ENCODE measurements at places on chromosomes 5 and 9.

- H3K27me3 ChIP-seq, result no peaks in the 10 kb centered on the region
- no peak overlapping the region for H3K4me3 ChIP-seq
- H3K36me3 ChIP-seq, result no peaks in the 10 kb centered on the region
- peaks cover 16% of the 10 kb centered on the region for H3K4me1 ChIP-seq
- H3K27ac ChIP-seq, result no peak overlapping the region
Observed at GRCh38 chr5:65938256-65938655, 11.9 kb downstream of the ERBIN start.

DNA sequence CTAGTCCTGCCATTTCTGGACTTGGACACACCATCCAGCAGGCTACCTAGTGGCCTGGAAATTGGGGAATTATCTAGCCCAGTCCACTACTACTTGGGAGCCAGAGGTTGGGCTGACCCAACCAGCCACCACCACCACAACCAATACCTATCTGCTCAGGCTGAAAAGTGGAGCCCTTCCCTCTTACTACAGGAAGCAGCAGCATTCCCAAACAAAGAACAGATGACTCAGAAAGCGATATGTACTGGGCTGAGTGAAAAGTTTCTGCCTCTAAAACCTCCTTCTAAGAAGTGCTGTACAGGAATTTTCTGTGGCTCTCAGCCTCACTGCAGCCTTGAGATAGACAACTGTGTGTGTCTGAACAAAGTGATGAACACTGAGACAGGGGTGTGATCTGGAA lies 279.4 kb downstream of the CDH10 start:
- no peaks in the 10 kb centered on the region for H3K27me3 ChIP-seq
- H3K27ac ChIP-seq, result no peak overlapping the region
- no peak for DNase-seq
- no peaks in the 10 kb centered on the region for H3K4me1 ChIP-seq
- H3K4me3 ChIP-seq, result no peak overlapping the region

DNA sequence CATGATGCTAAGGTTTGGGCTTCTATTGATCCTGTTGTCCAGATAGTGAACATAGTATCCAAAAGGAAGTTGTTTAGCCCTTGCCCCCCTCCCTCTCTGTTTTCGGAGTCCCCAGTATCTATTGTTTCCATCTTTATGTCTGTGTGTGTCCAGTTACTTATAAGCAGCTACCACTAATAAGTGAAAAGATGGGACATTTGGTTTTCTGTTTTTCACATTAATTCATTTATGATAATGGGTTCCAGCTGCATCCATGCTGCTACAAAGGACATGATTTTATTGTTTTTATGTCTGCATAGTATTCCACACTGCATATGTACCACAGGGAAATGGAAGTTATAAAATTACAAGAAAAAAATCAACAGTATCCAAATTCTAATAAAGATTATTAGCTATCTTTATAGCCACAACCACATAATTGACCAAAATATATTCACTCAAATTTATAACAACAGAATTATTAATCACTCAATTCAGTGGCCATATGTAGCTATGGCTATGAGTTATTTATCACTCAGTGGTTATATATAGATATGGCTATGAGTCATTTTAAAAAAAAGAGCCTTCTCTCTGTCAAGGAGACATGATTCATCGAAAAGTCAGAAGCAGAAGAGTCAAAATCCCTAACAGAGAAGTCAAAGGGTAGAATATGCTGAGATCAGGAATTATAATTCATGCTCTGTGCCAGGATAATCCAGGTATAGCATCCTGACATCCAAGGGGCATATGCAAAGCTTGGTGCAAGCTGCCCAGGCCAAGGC lies 367.5 kb downstream of the DEPDC1B start:
- no peak for DNase-seq
- no peaks in the 10 kb centered on the region for H3K36me3 ChIP-seq
- no peaks in the 10 kb centered on the region for H3K27me3 ChIP-seq

GRCh38 chr5:81188962-81189361 lies 44.2 kb upstream of the CKMT2 start:
- H3K27ac ChIP-seq, result no peak overlapping the region
- H3K27me3 ChIP-seq, result no peaks in the 10 kb centered on the region
- no peak for DNase-seq
- H3K4me1 ChIP-seq, result no peaks in the 10 kb centered on the region

DNA sequence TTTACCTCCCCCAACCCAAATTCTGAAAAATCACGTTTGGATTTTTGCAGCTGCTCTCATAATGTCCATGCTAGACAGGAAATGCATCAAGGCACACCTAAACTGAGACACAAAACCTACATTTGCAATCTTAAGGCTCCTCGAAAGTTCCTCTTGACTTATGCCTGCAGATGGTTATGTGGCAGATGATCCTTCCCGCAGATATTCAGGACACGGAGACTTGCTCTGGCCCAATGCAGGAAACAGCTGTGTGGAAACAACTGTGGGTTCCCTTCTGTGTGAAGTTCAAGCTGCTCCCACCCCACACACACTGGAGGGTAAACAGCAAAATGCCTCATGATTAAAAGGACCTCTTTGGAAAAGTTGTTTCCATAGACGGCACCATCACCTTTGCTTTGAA lies 253.8 kb downstream of the EBF1 start:
- H3K36me3 ChIP-seq, result no peaks in the 10 kb centered on the region
- peaks cover 6% of the 10 kb centered on the region for H3K27me3 ChIP-seq
- no peak for DNase-seq
- H3K4me3 ChIP-seq, result no peak overlapping the region
- no peaks in the 10 kb centered on the region for H3K4me1 ChIP-seq

GRCh38 chr5:74595143-74595925 lies 45.2 kb downstream of the ENC1 start:
- no peaks in the 10 kb centered on the region for H3K36me3 ChIP-seq
- H3K27ac ChIP-seq, result no peak overlapping the region
- H3K4me1 ChIP-seq, result no peaks in the 10 kb centered on the region
- H3K27me3 ChIP-seq, result peaks cover 10% of the 10 kb centered on the region
- no peak overlapping the region for H3K4me3 ChIP-seq

Measured in T-cell (primary cell).